ENCODE measurements at places on chromosomes 11 and 22.

DNA sequence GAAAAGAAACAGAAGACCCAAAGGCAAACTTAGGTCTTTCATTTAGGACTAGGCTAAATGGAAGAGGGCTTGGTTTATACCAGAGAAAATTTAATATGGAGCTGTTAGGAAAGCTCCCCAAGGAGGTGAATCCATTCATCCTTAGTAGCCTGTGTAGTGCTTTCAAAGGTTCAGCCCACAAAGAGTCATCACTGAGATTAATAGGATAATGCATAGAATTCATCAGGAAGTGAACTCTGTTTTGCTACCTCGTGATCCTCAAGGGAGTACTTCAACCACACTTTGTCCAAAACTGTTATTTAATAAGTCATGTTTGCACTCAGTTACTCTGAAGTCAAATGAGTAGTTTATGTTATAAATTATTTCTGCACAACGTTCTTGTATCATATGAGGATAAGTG lies 43.3 kb upstream of the MMP7 start:
- no peak for DNase-seq

- no peak for DNase-seq
These were observed 89.0 kb downstream of the SLC1A2 start for GRCh38 chr11:35330156-35330889.

DNA sequence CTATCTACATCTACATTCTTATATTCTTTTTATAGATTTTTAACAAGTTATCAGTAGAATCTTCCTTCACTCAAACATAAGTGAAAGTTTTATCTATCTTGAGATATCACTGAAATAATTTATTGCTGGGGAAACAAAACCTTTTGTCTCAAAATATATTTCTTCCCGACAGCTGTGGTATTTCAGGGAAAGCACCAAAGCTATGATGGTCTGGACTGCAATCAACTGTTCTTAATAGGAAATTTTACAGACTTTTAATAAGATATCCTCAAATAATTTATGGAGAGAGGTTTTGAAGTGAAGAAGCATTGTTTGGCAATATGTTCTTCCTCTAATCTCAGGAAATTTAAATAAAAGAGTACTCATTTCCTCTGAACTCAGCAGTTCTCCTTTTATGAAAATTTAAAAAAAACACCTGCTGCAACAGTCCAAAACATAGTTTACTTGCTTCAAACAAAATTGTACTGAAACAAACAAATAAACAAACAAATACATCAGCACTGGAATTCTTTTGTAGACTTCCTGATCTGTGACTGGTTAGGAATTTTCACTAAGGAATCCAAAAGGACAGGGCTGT lies 33.9 kb upstream of the EIF3M start:
- DNase-seq: no peak

GRCh38 chr22:26956371-26956770 lies 299.0 kb downstream of the MIAT start:
- DNase-seq: no peak

GRCh38 chr11:108593923-108594434 lies 411 bp upstream of the EXPH5 start:
- DNase-seq: no peak

DNA sequence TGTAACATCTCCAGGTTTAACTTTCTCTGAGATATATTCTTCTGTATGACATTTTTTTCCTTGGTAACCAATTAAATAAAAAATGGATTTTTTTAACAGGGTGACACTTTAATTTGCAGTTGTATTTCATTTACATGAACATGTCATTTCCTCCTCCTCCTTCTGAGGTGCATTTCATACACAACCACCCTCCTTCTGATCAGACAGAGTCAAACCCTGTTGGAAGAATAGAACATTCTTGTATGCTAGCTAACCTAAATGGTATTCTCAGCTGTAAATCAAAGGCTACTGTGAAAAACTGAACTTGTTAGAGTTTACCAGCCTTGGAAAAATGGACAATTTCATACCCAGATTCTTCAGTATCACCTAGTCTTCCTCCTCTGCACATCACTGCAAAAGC lies 52.7 kb upstream of the CHRM4 start:
- DNase-seq: no peak

GRCh38 chr11:114034956-114035355 lies 24.6 kb upstream of the ZBTB16 start:
- DNase-seq: no peak

- no peak for DNase-seq
These were observed 18.1 kb upstream of the SCARF2 start for GRCh38 chr22:20455709-20456063.

- peak; percentile 82 for DNase-seq
These were observed at the start of gene CYTH4 for GRCh38 chr22:37282385-37282677. TSS of gene CYTH4 (plus strand) at chr22:37282508. CDS start at chr22:37282570, 62 bp downstream.

GRCh38 chr11:114163830-114164401 lies 104.4 kb downstream of the ZBTB16 start:
- no peak for DNase-seq

DNA sequence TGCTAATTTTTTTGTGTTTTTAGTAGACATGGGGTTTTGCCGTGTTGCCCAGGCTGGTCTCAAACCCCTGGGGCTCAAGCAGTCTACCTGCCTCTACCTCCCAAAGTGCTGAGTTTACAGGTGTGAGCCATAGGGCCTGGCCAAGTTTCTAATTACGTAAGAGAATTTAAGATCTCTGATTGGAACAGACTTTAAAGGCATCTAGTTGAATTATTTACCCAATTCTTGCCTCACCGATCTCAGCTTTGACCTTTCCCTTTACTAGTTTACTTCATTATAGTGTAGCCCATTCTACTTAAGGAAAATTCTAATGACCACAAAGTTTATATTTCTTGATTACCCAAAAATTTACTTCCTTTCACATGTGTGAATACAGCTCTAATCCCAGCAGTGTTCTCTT lies 81.6 kb downstream of the YAP1 start:
- DNase-seq: no peak

DNA sequence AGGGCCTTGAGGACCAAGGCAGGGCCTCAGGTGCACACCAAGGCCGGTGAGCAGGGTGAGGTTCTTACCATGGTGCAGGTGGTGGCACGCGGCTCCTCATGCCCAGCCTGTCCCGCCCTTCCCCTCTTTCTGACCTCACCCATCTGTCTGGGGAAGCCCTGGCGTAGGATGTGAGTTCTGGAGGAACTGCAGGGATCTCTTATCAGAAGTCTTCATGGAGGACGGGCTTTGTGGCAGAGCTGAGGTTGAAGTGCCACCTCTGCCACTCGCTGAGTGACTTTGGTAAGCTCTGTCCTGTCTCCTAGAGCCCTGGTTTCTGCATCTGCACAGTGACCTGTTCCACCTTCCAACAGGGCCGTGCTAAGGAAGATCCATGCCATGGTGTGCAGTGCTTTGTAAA lies 49.1 kb downstream of the LRRC32 start:
- no peak for DNase-seq

GRCh38 chr11:1515082-1516060 lies 28.8 kb upstream of the MOB2 start:
- DNase-seq: peak; percentile 70

- no peak for DNase-seq
These were observed 888.5 kb downstream of the NTM start for GRCh38 chr11:132258875-132259274.

Data from activated CD4-positive, alpha-beta T cell treated with anti-CD3 and anti-CD28 coated beads, Interleukin-2, Interleukin-6, amounts not matched to agents 100 ng/mL and 50 ng/mL, durations not matched to agents 16 hours and 8 hours (primary cell).